ENCODE measurements at places on chromosomes 5 and 9.

GRCh38 chr9:136140966-136141365 lies 22.3 kb upstream of the TMEM250 start:
- DNase-seq: no peak

- no peak for DNase-seq
Measured at GRCh38 chr9:84917366-84918070, 248.0 kb downstream of the NTRK2 start.

DNA sequence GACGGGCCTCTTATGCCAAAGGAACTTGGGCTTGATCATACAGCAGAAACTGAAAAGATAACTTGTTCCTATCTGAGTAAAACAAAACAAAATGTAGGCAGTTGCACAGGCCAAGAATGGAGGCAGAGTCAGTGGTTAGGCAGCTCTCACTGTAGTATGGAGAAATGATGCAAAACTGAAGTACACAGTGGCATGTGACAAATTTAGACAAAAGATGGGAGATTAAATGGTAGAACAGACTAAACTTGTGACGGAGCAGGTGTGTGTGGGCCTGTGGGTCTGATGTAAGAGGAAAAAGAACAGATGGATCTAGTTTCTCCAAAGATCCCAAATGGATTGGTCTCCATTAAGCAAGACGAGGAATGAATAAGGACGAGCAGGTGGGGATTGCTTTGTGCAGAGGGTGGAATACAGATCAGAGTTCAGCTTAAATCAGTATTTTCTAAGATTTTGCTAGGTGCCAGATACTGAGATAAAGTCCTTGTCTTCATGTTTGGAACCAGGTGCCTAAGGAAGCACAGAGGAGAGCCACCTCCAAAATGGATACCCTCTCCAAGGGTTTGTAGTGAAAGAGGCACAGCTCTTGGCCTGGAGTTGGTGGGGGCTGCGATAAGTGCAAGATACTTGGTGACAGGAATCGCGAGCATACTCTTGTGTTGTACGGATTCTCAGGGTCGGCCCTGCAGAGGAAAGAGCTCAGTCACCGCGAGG lies 722 bp upstream of the DCP2 start:
- DNase-seq: no peak

DNA sequence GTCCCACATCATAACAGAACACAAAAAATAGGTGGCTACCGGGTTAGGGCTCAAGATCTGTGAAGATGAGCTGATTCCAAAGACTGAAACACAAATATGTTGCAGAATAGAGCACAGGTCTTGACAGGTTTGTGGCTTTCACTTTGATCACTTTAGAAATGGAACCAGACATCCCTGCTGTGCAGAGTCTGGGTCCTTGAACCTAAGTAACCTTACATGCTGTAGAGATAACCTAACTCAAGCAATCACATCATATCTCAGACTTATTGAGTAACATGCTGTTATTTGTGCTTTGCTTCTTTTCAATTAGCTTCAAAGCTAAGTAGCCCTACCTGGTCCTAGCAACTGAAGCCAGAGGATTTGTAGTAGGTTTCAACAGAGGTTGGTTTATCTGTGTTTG lies 24.3 kb downstream of the FBXW2 start:
- DNase-seq: no peak

- no peak for DNase-seq
Measured at GRCh38 chr5:27402828-27403227, 364.4 kb upstream of the CDH9 start.

DNA sequence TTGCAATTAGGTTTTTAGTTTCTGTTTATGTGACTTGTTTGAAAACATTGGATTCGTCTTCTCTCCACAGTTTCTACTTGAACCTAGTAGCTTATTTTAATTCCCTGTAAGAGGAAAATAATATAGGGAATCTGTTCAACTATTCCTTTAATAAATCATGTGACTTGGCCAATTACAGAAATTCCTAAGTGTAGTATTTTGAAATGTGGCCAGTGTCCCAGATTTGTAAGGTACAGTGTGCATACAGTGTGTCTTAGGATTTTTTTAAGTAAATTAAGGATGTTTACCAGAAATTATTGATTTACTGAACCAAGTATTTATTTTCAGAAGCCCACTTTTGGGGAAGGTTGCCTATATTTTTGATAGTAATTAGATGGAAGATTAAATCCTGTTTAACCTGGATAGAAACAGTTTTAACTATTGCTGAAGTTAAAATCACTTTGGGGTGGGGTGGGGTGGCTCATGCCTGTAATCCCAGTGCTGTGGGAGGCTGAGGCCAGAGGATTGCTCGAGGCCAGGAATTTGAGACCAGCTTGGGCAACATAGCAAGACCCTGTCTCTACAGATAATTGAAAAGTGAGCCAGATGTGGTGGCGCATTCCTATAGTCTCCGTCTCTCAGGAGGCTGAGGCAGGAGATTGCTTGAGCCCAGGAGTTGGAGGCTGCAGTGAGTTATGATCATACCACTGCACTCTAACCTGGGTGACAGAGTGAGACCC lies 36.9 kb downstream of the G3BP1 start:
- no peak for DNase-seq

DNA sequence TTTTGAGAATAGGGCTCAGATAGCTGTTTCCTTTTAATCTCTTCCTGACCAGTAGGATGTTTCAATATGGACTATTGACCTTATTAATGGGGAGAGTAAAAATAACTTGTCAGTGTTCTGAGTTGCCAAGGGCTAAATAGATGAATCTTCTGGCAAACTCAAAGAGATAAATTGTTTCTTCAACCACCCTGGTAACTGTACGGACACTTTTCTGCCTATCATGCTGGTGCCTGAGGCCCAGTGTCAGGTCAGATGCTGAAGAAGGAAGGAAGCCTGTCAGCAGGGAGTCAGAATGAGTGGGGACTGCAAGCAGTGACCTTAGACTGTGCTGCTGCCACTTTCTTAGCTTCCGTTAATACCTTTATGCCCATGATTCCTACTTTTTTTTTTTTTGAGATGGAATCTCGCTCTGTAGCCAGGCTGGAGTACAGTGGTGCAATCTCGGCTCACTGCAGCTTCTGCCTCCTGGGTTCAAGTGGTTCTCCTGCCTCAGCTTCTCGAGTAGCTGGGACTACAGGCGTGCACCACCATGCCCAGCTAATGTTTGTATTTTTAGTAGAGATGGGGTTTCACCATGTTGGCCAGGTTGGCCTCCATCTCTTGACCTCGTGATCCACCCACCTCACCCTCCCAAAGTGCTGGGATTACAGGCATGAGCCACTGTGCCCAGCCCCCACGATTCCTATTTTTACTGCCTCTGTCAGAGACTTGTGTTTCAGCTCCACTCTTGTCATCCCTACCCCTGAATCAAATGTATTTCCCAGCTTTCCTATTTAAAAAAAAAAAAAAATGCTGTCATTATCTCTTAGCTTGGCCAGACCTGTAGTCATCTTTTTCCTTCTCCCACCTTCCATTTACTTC lies 33.7 kb downstream of the TGFBR1 start:
- no peak for DNase-seq

GRCh38 chr5:72818866-72819534 lies 2.5 kb downstream of the TNPO1 start:
- DNase-seq: no peak

GRCh38 chr5:40628407-40628806 lies 51.3 kb upstream of the PTGER4 start:
- no peak for DNase-seq

DNA sequence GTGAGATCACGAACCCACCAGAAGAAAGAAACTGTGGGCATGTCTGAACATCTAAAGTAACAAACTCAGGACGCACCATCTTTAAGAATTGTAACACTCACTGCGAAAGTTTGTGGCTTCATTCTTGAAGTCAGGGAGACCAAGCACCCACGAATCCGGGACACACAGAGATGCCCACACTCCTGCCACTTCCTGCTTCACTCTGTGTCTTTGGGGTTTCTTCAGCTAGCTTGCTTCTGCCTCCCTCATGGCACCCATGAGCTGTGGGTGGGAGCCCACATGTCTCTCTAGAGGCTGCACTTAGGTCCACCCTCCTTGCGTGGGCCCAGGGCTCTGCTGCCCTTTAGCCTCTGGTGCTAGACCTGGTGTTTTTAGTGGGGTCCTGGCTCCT lies 61.2 kb upstream of the CNOT6 start:
- DNase-seq: no peak

DNA sequence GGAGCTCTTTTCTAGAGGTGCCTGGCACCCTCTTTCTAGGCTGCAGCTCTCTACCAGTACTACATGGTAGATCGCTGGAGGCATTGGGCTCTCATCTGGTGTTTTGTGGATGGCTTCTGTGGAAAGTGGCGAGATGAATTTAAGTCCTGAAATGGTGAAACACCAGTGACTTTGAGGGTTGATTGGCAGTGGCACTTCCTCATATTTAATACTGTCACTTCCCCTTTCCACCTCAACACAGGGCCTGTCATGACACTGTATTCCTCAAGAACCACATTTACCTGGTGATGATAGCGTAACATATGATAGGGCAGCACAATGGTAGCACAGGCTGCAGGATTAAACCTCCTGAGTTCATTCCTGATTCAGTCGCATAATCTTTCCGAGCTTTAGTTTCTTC lies 132.1 kb downstream of the KDM4C start:
- DNase-seq: no peak

- DNase-seq: no peak
Measured at GRCh38 chr9:124306098-124306735, 48.5 kb downstream of the NEK6 start.

GRCh38 chr5:166909040-166909439 lies 1382.4 kb upstream of the WWC1 start:
- no peak for DNase-seq

DNA sequence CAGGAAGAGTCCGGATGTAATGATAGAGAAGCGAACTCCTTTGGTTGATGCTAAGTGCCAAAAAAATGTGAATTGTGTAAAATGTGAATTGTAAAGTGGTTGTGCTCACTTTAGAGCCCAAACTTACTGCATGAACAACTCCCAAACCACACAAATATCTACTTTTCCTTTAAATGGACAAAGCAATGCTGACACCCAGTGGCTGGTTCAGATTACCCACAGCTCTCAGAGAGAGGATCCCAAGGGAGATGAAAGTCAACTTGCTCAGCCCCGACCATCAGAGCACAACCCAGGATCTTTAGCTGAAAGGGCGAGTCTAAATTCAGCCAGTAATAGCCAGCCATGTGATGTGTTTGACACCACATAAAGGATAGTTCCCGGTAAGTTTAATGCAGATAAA lies 133.7 kb downstream of the NMUR2 start:
- no peak for DNase-seq

DNA sequence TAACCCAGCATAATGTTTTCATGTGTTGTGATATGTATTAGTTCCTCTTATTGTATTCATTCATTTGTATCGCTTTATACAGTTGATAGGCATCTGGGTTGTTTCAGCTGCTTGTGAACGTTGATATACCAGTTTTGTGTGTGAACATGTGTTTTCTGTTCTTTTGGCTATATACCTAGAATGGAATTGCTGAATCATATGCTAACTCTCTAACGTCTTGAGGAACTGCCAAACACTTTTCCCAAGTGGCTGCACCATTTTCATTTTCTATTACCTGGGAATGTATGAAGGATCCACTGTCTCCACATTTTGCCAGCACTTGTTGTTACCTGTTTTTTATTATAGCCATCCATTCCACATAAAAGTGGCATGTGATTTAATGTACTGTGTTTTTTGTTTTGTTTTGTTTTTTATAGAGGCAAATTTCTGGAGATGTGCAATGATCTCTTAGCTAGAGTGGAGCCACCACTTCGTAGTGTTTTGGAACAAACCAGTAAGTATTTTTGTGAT lies 34.6 kb downstream of the HSPA4 start:
- no peak for DNase-seq

- DNase-seq: no peak
Measured at GRCh38 chr5:36177154-36177553, 25.2 kb downstream of the SKP2 start.

GRCh38 chr5:21195145-21195544 lies 1207.1 kb upstream of the CDH18 start:
- DNase-seq: no peak

DNA sequence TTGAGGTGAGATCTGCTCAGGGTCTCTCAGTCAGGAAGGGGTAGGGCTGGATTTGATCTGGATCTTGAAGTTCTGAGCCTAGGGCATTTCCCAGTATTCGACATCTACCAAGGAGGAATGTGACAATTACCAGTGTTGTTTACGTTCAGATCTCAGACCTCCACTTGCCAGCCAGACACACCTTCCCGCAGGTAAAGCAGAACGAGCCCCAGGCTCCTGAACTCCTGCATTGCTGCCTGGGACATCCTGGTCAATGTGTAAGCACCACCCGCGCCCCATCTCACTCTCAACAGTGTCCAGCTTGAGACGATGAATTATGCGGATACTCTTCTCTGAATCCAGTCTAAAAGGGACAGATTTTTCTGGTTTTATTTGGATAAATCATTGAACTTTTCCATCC lies 56.7 kb upstream of the PTCH1 start:
- DNase-seq: no peak

GRCh38 chr5:58462154-58462553 lies 2.3 kb upstream of the PLK2 start:
- no peak for DNase-seq

- DNase-seq: no peak
Measured at GRCh38 chr9:16825971-16826625, 44.4 kb downstream of the BNC2 start.

DNA sequence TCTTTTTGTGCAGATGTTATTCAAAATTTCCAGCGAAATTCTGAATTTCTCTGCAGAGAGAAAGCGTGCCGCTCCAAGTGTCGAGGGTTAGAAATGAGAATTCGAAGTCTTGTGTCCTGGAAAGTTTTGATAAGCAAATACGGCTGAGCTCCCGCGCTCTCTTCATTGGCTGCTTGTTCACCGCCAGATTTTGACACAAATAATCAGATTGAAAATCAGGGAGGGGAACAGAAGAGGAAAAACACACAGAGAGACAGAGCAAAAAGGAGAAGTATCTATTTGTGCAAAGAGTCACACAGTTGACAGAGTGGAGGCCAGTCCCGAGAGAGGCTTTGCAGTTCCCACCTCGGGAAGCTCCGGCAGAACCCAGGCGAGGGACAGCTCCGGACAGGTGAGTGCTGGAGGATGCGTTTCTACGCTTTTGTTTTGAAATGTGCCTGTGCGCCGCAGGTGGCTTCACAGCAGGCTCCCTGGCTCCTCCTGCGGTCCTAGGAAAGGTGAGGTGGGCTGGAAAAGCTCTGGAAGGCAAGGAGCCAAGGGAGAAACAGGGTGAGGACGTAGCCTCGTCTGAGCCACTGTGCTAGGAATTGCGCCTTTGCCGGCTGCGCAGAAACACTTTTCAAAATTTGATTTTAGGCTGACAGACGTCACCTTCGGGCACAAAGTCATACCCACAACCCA lies at the start of gene GFI1B:
GFI1B (plus strand) TSS at position 244 of the 681 bp plus-strand sequence. CDS start 7,985 bp downstream, outside the sequence.
- DNase-seq: no peak

- no peak for DNase-seq
Measured at GRCh38 chr9:113369855-113370140, 7.0 kb downstream of the HDHD3 start.
